Stimulated activated CD4-positive, alpha-beta T cell treated with anti-CD3 and anti-CD28 coated beads, Interleukin-12 subunit alpha, Interleukin-12 subunit beta, amount 100 ng/mL, for 48 hours (primary cell): ENCODE measurements at places on chromosomes 11 and 22.

- no peak for DNase-seq
Measured at GRCh38 chr11:55324500-55324899, 18.5 kb upstream of the OR4A16 start.

- DNase-seq = no peak
Measured at GRCh38 chr11:33379947-33380346, 122.8 kb downstream of the HIPK3 start.

DNA sequence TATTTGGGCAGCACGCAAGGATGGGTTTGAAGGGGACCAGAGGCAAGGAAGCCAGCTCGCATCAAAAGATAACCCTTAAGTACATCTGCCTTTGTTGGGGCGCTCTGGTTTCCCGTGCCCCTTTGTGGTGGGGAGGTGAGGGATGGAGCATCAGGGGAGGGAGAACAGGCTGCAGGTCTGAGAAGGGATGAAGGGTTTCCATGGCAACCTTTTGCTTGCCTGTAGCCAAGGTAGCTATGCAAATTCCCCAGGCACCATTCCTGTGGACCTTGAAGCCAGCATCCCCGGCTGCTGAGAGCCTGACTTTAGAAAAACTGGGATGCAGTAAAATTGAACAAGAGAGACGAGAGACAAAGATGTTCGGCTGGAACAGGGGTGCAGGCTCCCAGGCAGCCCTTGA lies 75.7 kb downstream of the SEZ6L start:
- no peak for DNase-seq

- DNase-seq = no peak
Measured at GRCh38 chr11:44456544-44457300, 108.7 kb upstream of the CD82 start.

DNA sequence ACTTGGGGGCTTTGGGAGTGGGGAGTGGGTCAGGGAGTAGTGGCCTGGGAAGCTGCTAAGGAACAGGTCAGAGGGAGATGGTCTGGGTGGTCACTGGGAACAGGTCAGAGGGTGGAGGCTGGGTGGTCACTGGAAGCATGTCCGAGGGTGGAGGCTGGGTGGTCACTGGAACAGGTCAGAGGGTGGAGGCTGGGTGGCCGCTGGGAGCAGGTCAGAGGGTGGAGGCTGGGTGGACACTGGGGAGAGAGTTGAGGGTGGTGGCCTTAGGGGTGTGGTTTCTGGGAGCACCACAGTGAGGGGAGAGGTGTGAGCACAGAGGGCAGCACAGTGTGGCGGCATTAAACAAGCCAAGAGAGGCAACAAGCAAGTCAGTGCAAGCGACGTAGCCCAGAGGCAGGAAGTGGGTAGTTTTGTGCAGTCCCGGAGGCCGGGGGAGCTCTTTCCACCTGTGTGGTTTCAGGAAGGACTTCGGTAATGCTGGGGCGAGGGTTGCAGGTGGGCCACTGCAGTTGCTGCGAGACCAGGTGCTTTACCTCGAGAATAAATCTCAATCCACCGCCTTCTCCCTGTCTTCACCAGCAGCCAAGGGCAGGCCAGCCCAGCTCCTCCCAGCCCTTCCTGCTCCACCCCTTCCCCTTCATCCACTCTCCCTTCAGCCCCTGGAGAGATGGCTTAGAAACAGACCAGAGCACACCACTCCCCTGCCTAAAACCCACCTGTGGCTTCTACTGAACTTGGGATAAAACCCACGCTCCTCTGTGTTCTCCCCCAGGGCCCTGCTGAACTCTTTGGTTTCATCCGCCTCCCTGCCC lies 3.2 kb upstream of the CACNA1I start:
- peak; percentile 12 for DNase-seq

DNA sequence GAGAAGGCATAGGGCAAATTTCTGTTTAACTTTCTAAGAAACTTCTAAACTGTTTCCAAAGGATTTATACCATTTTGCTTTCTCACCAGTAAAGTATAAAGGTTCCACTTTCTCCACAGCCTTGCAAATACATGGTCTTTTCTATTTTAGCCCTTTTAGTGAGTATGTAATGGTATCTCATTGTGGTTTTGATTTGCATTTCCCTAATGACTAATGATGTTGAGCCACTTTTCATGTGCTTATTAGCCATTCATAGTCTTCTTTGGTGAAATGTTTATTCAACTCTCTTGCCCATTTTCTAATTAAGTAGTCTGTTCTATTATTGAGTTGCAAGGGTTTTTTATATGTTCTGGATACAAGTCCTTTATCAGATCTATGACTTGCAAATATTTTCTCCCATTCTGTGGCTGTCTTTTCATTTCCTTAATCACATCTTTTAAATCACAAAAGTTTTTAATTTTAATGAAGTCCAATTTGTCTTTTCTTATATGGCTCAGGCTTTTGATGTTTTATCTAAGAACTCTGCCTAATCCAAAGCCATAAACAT lies 83.8 kb upstream of the KCNQ1OT1 start:
- DNase-seq = no peak

GRCh38 chr22:47858773-47859306 lies 1096.4 kb downstream of the TBC1D22A start:
- no peak for DNase-seq

- no peak for DNase-seq
Measured at GRCh38 chr11:102266099-102266498, 51.2 kb upstream of the BIRC3 start.

GRCh38 chr11:69008737-69009440 lies 4.2 kb downstream of the MRGPRF start:
- DNase-seq = no peak

DNA sequence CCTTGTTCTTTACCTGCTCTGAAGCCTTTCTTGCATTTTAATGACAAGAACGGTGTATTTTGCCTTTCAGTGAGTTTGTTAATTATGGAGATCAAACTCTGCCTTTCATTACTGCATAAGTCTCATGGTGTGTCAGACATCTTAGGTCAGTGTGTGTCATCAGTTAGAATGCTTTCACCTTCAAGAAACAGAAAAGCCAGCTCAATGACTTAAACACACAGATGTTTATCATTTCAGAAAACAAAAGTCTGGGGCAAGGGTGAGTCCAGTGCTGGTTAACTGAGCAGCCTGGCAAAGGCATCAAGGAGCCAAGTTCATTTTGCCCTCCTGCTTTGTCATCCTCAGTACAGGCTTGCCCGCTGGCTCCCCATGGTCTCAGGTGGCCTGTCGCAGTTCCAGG lies 54.5 kb downstream of the PACS1 start:
- no peak for DNase-seq

DNA sequence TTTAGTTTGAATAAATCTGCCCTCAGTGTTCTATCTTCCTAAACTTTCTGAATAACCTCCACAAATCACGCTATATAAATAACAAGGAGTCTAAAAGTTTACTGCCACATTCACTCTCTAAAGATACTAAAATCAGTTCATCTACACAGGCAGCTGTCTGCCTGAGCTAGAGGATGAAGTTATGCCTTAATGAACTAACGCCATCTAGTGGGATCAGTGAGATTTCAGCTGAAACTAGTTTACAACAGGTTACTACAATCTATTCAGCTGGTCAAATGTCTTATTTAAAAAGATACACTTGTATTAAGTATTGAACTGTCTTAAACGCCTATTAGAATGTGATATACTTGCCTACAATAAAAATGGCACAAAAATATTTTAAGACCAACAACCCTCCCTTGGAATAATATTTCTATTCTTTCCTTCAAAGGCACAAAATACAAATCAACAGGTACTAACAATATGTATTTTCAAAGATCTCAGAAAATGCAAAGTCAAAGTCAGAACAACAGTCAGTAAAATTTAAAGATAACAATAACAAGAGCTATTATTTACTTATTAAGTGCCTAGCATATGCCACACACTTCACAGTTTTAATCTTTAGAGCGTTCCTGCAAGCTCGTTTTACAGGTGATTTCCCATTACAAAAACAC lies 84.1 kb downstream of the LARGE2 start:
- DNase-seq = peak; percentile 24

DNA sequence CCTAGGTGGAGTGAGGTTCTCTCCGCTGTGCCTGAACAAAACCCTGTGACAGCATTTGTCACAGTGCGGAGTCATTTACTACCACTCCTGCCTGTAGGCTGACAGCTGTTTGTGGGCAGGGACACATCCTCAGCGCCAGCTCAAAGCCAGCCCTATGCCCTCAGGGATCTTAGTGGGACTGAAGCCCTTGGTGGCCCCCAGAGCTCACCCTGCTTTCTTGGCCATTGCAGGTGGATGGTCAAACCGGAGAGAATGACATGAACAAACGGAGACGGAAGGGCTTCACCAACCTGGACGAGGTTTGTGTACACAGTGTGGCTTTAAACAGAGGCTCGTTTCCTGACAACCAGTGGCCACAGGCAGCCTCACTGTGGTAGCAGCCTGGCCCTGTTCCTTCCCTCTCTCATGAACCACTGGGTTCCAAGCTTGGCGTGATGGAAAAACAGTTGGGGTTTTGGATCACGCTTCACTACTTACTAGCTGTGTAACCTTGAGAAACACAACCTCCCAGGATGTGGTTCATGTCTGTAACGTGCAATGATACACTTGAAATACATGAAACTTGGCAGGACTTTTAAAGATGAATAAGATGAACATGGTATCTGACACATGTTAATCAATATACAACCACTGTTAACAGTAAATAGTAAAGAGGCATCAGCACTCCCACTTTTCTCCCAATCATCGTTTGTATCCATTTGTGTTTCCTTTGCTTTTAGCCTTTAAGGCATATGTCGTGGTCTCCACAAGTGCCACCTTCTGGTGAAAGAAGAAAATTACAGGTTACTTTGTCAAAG lies 125.8 kb downstream of the MICAL2 start:
- DNase-seq = peak; percentile 50

GRCh38 chr11:1280116-1281035 lies 29.1 kb downstream of the TOLLIP start:
- no peak for DNase-seq

GRCh38 chr22:47071078-47071806 lies 308.8 kb downstream of the TBC1D22A start:
- DNase-seq = no peak

- no peak for DNase-seq
Measured at GRCh38 chr22:44249376-44250147, 63.2 kb downstream of the SHISAL1 start.

GRCh38 chr11:44957040-44957515 lies 6.4 kb upstream of the TP53I11 start:
- DNase-seq = no peak

DNA sequence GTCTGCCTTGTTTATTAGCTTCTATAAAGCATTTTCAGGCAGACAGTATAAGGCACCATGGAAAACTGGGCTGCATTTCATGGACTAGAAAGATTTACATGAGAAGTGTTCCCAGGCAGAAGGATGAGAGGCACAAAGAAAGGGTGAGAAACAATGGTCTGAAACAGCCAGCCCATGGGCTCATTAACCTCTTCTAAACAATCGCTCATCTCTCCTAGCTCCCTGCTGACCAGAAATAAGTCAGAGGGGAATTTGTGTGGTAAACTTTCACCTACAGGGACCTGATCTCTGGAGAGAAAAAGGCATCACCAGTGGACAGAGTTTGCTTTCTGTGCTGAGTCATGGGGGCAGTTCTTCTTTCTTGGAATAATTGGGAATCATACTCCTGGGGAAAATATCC lies 51.8 kb upstream of the KIRREL3 start:
- DNase-seq = no peak

GRCh38 chr22:19763458-19764298 lies 3.1 kb downstream of the TBX1 start:
- DNase-seq = no peak

- no peak for DNase-seq
Measured at GRCh38 chr22:37371491-37371890, 55.8 kb downstream of the ELFN2 start.

- DNase-seq = no peak
Measured at GRCh38 chr22:47094861-47095330, 332.4 kb downstream of the TBC1D22A start.

DNA sequence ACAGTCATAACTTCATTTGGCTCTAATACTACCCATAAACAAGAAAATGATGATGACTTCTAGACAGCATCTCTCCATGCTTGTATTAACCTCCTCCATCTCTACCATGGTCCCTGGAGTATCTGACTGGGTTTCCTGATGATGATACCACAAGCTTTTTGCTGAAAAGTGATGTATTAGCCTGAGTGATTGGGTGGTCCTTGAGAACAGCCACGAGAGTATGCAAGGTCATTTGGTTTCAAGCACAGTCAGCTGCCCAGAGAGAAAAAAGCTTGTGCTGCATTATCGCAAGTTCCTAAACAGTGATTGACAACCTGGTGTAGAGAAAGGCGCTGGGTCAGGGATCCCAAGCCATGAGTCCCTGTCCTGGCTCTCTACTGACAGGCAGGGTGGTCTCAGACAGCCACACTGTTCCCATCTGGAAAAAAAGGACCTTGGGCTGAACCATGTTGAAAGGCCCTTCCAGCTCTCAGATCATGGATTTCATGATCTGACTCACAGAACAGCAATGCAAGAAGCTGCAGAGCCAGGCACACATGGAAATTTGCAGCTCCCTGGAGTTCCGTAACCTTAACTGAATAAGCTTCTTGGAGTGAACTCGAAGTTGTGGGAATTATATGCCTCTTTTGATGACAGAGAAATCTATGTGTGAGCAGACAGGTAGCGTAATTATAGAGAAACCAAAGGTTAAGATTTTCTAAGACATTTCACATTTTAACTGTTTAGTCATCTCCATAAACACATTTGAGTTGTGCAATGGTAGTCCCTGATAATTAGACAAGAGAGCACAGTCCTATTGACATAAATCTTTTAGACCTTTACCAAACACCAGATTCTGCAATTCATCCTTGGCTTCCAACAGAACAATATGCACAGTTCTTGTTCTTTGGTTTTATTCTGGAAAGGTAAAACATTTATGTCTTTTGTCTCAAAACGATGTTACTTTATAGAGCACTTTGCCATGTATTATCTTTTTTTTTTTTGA lies 54.1 kb upstream of the UBASH3B start:
- DNase-seq = no peak

GRCh38 chr11:100681064-100681502 lies 6.0 kb upstream of the ARHGAP42 start:
- DNase-seq = no peak

- DNase-seq = peak; percentile 3
Measured at GRCh38 chr11:123166071-123166559, 28.9 kb downstream of the CLMP start.

DNA sequence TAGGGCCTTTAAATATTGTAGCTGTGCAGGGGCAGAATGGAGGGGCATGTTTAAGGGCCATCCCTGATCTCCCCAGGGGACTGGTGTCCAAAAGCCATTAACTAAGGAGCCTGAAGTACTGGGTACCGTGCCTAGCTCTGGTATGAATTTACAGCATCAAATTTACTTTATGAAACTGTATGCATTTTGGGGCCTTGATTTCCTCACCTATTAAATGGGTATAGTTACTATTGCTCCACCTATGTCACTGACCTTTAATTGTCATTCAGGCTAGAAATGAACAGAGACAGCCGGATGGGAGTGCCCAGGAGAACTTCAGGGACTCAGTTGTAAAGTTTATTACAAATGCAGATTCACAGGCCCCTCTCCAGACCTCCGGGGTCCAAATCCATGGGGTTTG lies 11.8 kb upstream of the TP53I11 start:
- DNase-seq = no peak

GRCh38 chr11:2529173-2529572 lies 84.4 kb downstream of the KCNQ1 start:
- DNase-seq = no peak

DNA sequence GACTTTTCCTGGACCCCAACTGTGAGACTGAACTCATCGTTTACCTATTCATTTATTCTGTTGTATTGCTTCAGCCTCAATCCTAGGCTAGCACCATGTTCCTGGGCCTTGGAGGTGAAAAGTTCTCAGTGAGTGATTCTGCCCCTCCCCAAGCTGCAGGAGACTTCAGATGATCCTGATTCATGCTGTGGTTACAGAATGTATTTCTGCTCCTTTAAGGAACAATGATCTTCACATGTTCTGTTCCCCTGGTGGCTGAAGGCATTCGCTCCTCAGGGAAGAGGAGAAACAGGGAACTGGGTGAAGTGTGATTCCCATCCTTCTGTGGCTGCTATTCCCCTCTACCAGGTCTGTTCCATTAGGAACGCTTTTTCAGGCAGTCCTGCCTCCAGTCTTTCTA lies 2.4 kb downstream of the OR52E1 start:
- no peak for DNase-seq
